ENCODE measurements at places on chromosomes 7 and 10.

DNA sequence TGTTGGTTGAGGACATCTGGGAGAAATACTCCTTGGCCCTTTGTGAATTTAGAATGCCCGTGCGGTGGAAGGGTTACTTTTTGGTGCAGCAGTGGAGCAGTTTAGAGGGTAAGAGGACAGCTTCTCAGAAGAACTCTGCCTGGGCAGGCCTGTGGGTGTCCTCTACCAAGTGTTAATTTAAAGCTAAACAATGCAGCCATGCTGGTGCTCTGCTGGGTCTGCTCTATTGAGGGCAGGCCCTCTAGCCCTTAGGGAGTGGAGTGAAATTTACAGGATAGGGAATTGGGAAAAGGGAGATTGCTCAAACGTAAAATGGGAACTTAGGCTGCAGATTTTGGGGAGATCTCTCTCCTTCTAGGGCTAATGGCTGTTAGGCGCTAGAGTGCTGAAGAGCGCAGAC, 22.1 kb downstream of the BLNK start:
- DNase-seq, result no peak

GRCh38 chr10:86371691-86372090, 5.1 kb upstream of the GRID1 start:
- DNase-seq, result no peak

GRCh38 chr10:122999347-122999746, 9.2 kb downstream of the IKZF5 start:
- no peak for DNase-seq

GRCh38 chr7:124013306-124013705, 19.6 kb downstream of the TMEM229A start:
- DNase-seq, result no peak

DNA sequence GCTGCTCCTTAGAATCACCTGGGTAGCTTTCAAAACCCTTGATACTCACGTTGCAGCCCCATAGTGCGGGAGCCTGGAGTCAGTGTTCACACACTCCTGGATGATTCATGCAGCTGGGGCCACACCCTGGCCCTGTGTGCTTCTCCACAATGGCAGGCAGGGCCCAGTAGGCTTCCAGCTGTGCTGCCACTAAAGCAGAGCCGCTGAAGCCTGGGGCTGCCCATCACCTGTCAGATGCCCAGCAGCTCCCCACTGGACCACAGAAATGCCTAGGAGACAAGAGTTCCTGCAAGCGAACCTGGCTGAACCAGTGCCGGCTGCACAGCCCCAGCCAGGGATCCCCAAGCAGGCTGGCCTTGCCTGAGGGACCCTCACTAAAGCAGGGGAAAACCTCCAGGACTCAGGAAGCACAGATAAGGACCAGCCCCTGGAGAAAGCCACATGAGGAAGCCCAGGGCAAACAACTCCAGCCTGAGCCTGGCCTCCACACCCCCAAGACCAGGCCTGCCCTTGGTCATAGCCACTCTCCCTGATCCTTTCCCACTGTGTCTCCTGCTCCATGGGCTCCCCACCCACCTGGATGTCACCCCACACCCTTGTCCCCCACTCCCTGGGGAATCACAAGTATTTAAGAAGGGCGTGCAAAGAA, 111.9 kb downstream of the GRID1 start:
- DNase-seq, result no peak

- no peak for DNase-seq
Observed at GRCh38 chr10:106107706-106108105, 1056.8 kb downstream of the SORCS1 start.

DNA sequence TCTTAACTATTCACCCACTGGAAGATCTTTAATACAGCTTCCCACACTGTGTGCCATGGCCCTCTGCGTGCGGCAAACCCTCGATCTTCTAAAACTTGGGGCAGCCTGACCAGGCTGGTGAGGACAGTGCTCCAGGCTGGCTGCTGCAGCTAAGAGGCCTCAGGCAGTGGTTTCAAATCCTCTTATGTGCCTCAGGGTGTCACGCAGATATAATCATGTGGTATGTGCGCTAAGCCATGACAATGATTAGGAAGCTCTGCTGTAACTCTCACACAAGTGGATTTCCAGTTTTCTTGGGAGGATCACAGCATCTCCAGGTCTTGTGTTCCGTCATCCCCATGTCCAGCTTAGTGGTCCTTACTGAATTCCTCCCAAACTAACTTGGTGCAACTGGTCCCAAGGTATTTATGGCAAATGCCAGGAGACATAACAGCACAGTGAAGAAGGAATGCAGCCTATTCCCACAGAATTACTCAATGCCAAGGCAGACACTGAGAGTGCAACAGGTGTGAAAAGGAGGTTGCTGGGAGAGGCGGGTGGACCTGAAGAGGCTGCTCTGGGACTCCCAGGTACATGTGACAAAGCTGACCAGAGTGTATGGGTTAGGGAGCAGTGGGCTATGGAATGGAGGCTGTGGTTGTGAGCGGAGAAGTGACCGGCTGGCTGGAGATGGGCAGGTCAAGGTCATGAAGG, 2.3 kb downstream of the HPS1 start:
- DNase-seq, result no peak

DNA sequence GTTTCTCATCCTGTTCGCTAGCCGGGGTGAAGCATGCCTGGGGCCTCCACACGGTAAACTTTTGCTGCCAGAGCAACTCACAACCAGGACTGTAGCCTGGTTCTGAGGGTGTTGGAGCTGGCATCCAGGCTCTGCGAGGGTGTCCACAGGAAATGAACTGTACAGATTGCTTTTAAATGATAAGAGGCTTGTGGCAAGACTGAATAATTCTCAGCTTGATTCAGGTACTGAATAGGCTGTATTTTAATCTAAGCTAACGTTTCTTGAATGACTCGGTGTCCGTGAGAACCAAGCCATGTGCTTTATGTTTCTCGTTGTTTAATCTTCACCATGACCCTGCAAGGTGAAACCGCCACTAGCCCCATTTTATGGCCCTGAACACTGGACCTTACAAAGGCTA, 49.3 kb downstream of the EEPD1 start:
- DNase-seq, result no peak

DNA sequence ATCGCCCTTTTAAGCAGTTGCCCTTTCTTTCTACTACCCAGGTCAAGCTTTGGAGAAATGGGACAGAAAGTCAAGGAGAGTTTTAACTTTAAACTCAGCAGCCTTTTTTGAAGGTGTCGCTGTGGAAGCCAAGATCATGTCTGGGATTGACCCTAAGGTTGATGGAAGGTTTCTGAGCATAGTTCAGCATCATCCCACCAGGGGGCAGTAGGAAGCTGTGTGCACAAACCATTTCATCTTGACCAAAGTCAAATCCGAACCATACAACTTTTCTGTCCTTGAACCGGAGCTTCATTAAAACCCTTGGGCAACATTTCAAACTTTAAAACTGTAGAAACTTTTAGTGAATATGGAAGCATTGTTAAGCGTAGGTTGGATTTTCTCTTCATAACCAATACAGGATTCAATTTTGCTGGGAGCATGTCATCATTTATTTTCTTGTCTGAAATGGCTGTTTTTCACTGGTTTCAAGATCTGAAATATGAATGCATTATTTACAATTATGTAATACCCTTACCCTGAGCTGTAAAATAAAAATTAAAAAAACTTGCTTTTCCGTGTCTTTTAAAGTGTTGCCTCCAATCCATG, 214.4 kb upstream of the KIAA1217 start:
- peak; percentile 0 for DNase-seq

DNA sequence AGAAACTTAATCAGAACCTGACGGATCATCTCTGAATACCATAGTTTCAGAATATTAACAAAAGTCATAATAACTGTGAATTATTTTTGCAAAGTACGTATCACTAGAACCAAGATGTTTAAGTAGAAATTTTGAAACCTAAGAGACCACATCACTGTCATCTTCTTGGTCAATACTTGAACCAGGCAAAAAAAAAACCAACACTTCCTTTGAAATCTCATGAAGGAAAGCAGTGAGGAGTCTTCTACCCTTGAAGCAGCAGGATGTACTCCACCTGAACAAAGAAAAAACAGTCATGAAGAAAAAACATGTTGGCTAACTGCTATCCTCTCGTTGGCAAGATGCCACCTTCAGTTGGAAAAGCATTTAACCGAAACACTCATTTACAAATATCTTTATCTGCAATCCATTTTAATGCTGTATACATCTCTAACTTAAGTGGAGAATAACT, 82.4 kb downstream of the SRPK2 start:
- DNase-seq, result peak; percentile 37

- no peak for DNase-seq
Observed at GRCh38 chr7:919924-920341, 34.5 kb downstream of the ADAP1 start.

GRCh38 chr7:148964483-148965267, 63.6 kb downstream of the PDIA4 start:
- no peak for DNase-seq

GRCh38 chr10:34775044-34775637, 40.0 kb downstream of the PARD3 start:
- DNase-seq, result no peak

DNA sequence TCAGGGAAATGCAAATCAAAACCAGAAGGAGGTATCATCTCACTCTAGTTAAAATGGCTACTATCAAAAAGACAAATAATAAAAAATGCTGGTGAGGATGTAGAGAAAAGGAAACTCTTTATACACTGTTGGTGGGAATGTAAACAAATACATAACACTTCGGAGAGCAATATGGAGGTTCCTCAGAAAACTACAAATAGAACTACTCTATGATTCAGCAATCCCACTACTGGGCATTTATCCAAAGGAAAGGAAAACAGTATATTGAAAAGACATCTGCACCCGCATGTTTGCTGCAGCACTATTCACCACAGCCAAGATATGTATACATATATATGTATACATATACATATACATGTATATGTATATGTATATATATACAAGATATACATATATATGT, 94.2 kb downstream of the C10orf90 start:
- DNase-seq, result no peak

DNA sequence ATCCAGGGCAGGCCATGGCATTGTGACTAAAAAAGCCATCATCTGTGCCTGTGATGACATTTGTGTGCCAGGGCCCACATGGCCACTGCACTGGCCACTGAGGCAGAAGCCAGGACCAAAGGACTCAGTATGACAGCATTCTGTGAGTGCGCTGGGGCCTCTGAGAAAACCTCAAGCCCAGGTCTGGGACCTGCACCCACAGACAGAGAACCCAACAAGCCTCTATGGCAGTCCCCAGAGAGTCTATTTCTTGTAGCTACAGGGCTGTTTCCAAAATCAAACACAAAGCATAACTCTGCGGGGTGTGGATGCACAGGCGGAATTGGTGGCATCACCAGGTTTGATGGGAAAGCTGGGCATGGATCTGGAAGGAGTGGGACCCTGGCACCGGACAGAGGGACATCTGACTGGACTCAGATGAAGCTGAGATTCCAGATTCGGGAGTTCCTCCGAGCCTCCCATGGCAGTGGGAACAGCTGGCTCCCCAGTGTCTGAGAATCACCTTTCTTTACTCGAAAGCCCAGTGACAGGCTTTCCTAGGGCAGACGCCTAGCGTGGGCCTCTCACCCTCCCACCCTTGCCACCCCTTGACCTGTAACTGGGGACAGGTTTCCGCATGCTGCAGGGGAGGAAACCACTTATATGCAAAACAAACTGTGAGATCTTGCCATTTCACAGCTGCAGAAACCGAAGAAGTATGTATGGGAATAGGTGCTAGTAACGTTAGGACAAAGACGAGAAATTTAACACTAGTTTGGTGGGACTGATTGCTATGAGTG, 70.6 kb upstream of the RHEB start:
- DNase-seq, result no peak

GRCh38 chr7:17181482-17181881, 117.0 kb upstream of the AHR start:
- no peak for DNase-seq

- no peak for DNase-seq
Observed at GRCh38 chr7:126657137-126657536, 595.6 kb downstream of the GRM8 start.

DNA sequence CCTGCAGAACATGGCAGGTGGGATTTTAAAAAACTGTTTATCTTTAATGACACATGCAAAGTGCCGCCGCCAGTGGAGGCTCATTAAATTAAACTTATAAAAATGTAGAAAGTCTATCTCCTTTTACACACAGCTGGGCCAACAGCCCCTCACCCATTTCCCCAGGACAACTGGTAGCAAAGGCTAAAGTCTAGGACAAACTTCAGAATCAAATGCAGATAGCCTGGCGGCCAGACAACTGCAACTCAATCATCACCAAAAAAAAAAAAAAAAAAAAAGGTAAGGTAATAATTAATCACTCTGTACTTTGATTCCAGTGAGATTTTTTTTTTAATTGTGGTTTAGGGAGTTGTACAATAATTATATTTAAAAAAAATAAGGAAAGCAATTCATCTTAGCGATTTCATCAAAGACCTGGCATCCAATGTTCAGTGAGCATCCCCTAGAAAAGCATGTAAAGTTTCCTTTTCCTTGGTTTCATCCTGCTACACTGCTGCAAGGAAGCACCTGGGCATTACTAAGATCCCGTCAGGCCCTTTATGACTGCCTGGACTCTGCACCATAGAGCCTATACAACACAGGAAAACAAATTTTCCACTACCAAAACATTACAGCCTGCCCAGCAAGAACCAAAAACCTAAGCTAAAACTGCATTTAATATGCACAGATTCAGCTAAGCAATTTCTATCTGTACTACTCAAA, 98.5 kb downstream of the GRB10 start:
- DNase-seq, result no peak

- no peak for DNase-seq
Observed at GRCh38 chr7:90777041-90777440, 180.9 kb downstream of the CDK14 start.

- no peak for DNase-seq
Observed at GRCh38 chr7:70710011-70710480, 421.9 kb upstream of the GALNT17 start.

GRCh38 chr7:78528964-78529363, 730.4 kb downstream of the PHTF2 start:
- DNase-seq, result no peak

DNA sequence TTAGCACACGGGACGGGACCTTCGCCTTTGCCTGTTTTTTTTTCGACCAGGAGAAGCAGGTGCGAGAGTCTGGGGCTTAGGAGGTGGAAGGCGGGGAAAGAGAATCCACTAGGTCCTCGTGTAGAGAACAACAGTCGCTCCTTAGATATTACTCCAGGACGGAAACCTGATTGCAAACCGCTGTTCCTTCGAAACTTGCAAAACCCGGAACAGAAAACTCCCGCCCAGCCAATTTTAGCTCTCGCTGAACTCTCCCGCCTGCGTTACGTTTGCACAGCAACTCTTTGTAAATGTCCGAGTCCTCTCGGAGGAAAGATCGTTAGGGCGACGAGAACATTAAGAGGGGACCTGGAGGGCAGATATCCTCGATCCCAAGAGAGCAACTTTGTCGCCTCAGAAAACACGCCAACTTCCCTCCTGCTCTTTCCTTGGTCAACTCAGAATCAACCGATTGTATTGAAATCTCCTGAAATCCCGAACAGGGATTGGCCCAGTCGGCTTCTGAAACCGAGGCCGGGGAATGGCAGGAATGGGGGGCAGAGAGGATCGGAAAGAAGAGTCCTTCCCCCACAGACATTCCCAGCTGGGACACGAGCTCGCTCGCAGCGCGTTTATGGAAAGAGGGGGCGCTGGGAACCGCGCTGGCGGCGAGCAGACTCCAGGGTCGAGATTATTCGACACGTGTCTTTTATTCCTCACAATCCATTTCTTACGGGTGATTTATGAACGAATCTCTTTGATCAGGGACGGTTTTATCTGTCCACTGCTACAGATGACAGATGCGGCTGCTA, 9.9 kb downstream of the TWIST1 start:
- DNase-seq, result no peak
